ENCODE measurements at places on chromosomes 7 and 10.

- no peak for DNase-seq
These were observed 4.7 kb downstream of the DDX56 start for GRCh38 chr7:44568771-44569560.

- DNase-seq: no peak
These were observed 183.4 kb downstream of the DNAJB6 start for GRCh38 chr7:157520249-157520648.

GRCh38 chr10:17383801-17384555 lies 70.4 kb downstream of the ST8SIA6 start:
- DNase-seq: no peak

GRCh38 chr10:78912361-78913218 lies 156.2 kb upstream of the ZMIZ1 start:
- DNase-seq: no peak

DNA sequence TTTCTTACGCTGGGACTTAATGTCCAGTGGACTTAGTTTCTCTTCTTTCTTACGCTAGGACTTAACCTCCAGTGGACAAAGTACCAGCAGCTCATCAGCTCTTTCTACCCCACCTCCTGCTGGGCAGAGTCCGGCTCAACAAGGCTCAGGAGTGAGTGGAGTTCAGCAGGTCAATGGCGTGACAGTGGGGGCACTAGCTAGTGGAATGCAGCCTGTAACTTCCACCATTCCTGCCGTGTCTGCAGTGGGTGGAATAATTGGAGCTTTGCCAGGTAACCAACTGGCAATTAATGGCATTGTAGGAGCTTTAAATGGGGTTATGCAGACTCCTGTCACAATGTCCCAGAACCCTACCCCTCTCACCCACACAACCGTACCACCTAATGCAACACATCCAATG lies 199.7 kb downstream of the MLLT10 start:
- no peak for DNase-seq

DNA sequence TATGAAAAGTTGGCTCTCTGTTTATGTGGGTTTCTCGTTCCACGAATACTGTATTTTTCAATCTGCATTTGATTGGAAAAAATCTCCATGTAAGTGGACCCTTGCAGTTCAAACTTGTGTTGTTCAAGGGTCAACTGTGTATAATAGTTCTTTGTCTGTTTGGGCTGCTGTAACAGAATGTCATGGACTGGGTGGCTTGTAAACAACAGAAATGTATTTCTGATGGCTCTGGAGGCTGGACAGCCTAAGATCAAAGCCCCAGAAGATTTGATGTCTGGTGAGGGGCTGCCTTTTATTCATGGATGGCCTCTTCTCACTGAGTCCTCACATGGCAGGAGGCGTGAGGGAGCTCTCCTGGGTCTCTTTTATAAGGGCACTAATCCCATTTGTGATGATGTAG lies 36.2 kb downstream of the INPP5F start:
- DNase-seq: no peak

- DNase-seq: no peak
These were observed at the start of gene PWWP2B for GRCh38 chr10:132397036-132397541. TSS of gene PWWP2B (plus strand) at chr10:132397200. CDS start at chr10:132397227, 27 bp downstream.

DNA sequence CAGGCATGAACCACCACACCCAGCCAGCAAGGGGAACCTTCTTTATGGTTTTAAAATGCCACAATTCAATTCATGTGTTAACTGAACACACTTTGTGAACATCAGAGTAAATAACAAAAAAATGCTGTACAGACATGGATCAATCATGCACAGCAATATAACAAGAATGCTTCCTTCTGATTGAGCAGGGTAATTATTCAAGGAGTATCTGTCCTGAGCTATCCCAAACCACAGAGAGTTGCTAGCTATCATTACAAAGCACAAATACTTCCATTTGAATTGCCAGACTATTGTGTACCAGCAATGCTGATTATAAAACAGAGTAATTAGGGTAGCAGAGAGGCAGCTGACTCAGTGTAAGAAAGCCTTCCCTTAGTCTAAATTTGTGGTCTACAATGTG lies 11.3 kb upstream of the RHOBTB1 start:
- DNase-seq: no peak

- DNase-seq: peak; percentile 63
These were observed 59.2 kb downstream of the CDHR3 start for GRCh38 chr7:106022193-106022821.

- no peak for DNase-seq
These were observed 148.8 kb upstream of the ZMIZ1 start for GRCh38 chr10:78920011-78920410.

- DNase-seq: no peak
These were observed 206.0 kb downstream of the CCDC3 start for GRCh38 chr10:12795315-12796110.

- DNase-seq: no peak
These were observed 254.1 kb upstream of the PTER start for GRCh38 chr10:16182688-16183087.

GRCh38 chr10:34430685-34431084 lies 384.4 kb downstream of the PARD3 start:
- peak; percentile 47 for DNase-seq

- DNase-seq: no peak
These were observed 167.4 kb downstream of the SKAP2 start for GRCh38 chr7:26696978-26697377.

DNA sequence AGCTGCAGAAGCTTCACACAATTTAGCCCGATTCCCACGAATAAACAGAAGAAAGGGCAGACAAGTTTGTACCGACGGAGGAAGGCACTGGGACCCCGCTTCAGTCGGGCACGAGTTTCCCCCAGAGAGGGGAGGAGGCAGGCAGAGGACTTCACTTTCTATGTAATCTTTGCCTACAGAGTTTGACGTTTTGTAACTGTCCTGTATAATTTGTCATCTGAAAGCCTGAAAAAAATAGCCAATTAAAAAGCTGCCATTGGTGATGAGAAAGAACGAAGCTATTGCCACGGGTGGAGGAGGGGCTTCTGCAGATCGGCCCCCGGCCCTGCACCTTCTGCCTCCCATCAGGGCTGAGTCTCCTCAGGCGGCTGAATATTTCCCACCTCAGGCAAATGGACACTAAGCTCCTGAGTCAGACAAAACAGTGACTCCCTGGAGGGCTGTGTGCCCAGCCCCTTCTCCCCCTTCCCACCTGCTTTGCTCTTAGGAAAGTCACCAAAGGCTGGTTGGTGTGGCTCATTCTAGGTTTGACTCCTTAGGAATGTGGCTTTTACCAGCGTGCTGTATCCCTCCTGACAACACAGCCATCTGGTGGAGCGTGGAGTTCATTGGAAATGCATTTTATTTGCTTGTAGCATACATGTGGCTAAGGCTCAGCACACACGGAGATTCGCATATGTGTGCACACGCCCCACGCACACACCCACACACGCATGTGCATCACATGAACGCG lies 117.4 kb downstream of the VIPR2 start:
- no peak for DNase-seq

GRCh38 chr10:5779730-5780129 lies 33.5 kb downstream of the GDI2 start:
- DNase-seq: no peak

DNA sequence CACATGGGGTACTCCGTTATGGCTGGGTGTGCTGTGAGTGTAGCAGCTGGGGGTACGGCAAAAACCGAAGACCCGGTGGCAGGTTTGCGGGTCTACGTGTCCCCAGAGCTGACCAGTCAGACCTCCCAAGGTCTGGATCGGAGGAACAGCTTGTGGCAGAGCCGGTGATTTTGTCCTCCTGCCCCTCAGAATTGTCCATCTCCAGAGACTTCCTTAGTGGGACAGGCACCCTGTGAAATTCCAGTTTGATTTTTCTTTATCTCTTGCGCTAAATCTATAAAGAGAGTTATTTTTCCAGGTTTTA lies 1.0 kb downstream of the EIF3B start:
- no peak for DNase-seq

DNA sequence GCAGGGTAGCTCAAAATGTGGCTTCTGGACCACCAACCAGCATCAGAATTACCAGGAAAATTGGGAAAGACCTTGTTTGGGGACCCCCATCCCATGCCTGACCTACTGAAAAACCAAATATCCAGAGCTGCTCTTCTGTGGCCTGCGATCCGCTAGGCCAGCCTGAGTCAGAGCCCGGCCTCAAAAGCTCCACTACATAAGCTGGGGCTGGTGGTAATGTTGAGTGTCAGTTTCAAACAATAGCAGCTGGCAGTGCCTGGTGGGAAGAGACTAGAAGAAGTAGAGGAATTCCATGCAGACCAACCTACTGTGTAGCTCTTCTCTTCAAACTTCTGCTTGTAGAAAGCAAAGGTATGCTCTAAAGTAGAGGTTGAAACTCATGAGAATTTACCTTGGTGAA lies 52.0 kb downstream of the KLRG2 start:
- no peak for DNase-seq

GRCh38 chr7:153627323-153627722 lies 424.9 kb upstream of the DPP6 start:
- no peak for DNase-seq

- DNase-seq: no peak
These were observed 28.2 kb downstream of the CDK14 start for GRCh38 chr7:90624225-90624911.

DNA sequence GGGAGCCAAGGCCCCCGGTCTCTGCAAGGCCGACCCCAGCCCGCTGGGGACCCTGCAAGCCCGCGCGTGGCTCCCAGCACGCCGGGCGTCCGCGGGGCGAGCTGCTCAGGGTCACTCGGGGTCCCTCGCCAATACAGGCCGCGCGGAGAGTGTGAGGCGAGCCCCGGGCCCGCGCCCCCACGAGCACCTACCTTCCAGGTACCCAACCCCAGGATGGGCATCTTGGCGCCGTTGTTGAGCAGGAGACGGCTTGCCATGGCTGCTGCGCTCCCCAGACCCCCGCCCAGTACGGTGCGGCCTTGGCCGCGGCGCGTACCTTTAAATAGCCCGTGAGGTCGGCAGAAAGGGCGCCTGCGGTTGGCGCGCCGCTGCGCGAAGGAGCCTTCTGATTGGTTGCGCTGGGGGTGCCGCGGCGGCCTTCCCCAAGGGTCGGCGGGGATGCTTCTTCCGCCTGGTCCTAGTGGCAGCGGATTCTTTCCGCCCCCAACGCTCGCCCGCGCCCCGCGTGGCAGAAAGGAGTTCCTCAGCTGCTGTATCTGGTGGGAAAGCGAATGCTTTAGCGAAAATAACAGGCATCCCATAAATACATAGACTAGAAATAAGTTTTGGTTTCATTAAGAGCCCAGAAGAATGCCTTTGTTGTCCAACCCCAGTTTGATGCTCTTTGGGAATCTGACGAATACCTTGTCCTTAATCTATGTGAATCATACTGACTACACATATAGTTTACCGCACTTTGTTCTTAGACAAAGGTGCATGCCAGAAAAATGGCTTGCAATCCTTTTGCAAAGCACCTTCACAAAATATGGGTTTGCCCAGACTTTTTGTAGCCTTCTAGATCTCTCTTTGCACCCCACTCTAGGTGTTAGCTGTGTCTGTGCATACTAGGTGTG lies at the start of gene AKR1B1:
Gene AKR1B1 (minus strand): TSS at position 295 of the 893 bp plus-strand sequence. CDS start 38 bp downstream, at position 257.
- DNase-seq: peak; percentile 95

DNA sequence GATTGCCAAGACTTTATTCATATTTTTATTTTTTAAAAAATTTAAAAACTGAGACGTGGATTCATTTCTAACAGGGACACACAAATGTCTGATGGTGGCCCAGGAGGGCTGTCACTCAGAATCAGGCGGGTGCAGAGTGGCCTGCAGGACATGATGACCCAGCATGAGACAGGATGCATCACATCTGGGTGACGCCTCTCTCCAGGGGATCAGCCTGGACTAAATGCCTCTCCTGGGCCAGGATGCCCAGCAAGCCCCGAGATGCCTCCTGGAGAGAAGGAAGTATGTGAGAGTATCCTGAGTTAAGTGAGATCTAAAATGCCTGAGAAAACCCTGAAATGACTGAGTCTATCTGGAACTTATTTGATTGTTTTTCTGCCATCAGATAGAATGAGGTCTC lies 16.9 kb upstream of the MTURN start:
- DNase-seq: no peak

DNA sequence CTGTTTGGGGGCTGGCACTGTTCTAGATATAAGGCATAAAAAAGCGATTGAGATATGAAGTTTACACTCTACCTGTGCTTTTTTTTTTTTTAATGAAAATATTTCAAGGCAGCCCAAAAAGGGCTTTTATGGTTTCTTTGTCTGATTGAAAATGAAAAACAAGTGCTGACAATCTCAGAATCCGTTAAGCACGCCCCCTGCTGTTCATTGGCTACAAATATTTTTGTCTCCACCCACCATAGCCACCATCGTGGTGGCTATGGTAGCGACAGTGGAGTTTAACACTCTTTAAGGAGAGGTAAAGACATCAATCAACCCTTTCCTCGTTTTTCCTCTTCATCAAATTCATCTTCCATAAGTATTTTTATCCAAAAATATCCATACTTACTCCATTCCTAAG lies 94.2 kb downstream of the CD36 start:
- DNase-seq: peak; percentile 21

DNA sequence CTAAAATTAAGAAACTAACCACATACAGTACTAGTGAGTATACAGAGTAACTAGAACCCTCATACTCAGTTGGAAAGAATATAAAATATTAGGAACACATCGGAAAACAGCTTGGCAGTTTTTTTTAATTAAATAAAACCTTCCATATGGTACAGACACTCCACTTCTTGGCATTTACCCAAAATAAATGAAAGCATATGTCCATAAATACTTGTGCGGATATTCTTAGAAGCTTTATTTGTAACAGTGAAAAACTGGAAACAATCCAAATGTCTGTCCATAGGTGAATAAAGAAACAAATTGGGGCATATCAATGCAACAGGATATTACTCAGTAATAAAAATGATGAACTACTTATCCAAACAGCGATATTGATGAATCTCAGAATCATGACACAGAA lies 410.0 kb downstream of the HTR7 start:
- no peak for DNase-seq

GRCh38 chr10:119373294-119374102 lies 166.1 kb downstream of the GRK5 start:
- no peak for DNase-seq

DNA sequence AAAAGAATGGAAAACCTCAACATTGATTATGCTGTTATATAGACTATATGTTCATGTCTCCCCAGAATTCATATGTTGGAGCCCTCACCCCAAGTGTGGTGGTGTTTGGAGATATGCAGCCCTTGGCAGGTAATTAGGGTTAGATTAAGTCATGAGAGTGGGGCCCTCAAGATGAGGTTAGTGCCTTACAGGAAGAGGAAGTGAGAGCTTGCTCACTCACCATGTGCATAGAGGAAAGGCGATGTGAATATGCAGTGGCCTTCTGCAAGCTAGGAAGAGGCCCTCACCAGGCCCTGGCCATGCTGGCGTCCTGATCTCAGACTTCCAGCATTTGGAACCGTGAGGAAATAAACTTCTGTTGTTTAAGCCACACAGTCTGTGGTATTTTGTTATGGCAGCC lies 14.8 kb downstream of the ZNF33A start:
- DNase-seq: peak; percentile 47

- no peak for DNase-seq
These were observed 5.4 kb upstream of the PRF1 start for GRCh38 chr10:70607936-70608335.

DNA sequence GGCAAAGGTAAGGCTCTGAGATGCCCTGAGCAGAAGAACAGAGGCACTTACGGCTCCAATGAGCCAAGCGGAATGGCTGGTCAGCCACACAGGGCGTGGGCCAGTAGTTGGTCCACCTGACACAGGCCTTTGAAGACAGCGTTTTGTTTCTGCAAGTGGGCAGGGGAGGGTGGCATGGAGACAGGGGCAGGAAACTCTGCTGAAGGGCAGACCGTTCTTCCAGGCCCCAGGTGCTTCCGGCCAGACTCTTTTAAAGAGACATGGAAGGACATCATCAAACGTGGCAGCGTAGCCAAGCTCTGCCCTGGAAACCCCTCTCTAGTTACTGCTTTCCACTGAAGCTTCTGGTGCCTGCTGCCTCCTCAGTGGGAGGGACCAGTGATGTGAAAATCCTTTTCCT lies 77.5 kb upstream of the KMT2E start:
- DNase-seq: no peak

Measured in KBM-7 (cell line).